ENCODE measurements at places on chromosomes 7 and 10.

- no peak for ATAC-seq
Measured at GRCh38 chr10:115856580-115856979, 416.4 kb downstream of the GFRA1 start.

DNA sequence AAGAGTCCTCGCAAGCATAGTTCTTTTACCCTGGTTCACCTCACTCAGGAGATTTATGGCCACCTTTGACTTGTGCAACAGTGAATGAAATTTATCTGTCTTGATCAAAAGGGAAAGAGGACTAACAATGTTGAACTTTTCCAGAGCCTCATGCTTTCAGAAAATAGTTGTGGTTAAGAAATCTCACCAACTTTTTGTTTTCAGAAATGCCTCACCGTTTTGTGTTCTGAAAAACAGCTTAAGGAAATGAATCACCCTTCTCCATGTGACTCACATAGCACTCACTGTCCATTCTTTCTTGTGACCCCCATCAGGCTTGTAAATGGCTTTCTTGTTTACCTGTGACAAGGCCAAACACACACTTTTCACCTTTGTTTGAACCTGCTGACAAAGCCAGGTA is 148.6 kb upstream of the FAM3C start:
- no peak for ATAC-seq

DNA sequence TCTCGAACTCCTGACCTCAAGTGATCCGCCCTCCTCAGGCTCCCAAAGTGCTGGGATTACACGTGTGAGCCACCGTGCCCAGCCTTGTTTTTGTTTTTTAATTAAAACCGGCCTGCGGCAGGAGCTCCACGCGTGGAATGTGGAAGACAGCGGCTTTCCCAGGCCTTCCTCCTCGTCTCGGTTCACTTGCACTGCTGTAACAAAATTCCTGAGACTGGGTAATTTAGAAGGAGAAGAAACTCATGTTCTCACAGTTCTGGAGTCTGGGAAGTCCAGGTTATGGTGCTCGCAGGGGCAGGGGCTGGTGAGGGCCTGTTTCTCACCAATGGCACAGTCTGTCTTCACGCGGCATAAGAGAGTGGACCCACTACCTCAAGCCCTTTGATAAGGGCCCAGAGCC is 14.4 kb upstream of the CRYGN start:
- no peak for ATAC-seq

- no peak for ATAC-seq
Measured at GRCh38 chr7:118350260-118350659, 125.8 kb downstream of the ANKRD7 start.

- ATAC-seq = no peak
Measured at GRCh38 chr10:122559228-122559627, 1.3 kb upstream of the DMBT1 start.

- ATAC-seq = peak; percentile 88
Measured at GRCh38 chr7:36303202-36304098, 86.2 kb upstream of the ANLN start.

DNA sequence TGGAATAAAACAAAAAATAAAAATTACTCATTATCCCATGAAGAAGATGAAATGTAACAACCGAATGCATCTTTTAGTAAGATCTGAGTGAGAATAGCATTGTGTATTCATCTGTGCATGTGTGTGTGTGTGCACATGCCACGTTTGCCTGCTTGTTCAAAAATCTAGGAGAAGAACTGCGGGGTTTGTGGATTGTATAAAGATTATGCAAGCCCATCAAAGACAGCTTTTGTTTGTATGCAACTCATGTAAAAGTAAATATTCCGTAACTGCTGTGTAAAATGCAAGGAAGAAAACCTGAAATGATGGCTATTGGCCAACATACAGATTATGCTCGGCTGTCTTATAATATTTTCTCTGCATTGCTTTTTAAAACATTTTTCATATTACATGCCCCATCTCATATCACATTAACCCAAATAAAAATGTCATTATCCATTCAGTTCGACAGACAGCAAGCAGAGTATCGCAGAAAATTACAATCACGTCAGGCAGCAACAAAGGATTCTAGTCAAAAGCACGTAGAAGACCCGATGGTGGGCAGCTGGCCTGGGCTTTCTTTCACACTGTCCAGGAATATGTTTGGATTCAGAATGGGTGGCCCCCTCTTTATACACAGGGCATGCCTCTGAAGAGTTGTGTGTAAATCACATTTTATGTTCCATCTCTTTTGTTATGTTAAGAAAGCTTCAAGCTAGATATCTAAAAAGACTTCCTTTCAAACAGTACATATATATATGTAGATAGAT is 114.0 kb downstream of the PARP12 start:
- no peak for ATAC-seq

- no peak for ATAC-seq
Measured at GRCh38 chr7:74457007-74457406, 3.3 kb downstream of the GTF2IRD1 start.

- no peak for ATAC-seq
Measured at GRCh38 chr10:110364531-110364937, 59.8 kb upstream of the SMNDC1 start.

- ATAC-seq = peak; percentile 74
Measured at GRCh38 chr10:11164803-11165590, 147.3 kb downstream of the CELF2 start.

DNA sequence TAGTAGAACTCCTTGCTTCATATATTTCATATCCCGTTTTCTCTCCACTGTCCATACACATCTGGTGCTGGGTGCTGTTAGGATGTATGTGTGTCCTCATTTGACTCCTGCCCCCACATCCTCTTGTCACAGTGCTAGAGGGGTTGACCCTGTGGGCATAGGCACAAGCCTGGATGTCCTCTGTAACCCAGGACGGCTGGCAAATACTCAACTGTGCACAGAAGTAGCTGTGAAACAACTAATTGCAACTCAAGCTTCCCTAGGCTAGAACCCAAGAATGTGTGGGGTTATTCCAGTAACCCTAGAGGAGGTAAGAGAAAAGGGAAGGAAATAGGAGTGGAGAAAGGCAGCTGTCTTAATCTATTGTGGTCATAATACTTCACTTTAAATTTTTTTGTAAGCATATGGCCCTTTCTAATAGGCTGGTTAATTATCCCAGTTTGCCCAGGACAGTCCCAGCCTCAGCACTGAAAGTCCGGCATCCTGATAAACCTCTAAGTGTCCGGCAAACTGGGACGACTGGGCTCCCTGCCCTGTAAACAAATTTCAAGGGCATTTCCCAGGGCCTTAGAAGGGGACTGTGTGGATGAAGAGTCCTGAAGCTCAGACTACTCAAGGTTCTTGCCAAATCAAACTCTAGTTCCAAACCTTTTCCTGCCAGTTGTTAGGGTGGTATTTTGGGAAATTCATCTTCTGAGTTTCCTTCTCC is 283.2 kb upstream of the CELF2 start:
- ATAC-seq = no peak

GRCh38 chr7:1369916-1370657 is 89.2 kb downstream of the MICALL2 start:
- ATAC-seq = no peak

DNA sequence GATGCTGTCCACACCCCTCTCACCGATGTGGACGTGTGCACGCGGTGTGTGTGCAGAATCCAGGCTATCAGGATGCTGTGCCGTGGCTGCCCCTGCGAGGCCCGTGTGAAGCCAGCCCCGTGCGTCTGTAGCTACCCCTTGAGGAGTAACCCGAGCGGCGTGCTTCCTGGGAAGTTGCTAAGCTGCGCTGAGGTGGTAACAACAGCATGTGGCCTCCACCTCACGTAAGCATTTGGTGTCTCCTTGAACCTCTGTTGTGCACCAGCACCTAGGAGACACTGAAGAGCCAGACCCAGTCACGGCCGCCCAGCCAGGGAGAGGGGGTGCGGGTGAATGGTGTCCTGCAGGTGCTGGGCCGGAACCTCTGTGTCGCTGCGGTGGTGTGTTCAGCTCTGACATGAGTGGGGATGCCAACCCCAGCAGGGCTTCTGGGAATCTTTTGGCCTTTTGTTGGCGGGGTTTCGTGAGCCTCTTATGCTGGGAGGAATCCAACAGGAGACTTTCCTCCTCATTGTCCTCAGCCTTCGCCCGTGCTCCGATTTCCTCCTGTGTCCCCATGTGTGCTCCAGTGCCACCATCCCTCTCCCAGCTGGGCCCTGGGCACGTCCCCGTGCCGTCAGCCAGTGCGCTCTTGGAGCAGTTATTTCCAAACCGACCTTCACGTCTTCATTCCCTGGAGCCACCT is 60.4 kb downstream of the DNAJB6 start:
- ATAC-seq = no peak

DNA sequence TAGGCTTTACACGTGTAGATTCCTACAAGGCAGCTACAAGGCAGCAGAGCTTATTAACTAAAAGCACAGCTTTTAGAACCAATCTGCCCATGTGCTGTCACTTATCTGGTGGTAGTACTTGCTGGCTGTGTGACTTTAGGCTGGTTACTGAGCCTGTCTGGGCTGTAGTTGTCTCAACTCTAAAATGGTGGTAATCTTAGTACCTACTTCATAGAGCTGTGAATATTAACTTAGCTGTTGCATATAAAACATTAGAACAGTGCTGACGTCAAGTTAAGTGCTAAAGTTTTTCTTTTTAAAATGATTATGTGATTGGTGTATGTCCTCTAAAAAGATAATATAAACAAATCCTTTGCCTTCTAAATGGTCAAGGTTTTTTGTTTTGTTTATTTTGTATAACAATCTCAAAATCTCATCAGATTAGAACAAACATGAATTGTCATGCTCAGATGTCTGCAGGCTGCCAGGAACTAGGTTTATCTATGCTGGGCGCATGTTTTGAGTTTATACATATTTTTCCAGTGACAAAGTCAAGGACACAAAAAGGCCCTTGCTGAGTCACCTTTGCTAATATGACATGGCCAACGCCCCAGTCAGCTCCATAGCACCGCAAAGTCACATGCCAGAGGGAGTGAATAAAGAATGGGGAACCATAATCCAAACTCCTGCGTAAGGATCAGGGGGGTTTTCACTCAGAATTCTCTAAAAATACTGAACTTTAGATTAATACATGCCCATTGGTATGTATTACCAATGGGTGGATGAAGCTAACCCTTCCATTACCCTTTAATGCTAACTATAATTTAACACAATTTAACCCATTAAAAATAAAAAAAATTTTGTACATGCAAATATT is 39.8 kb upstream of the ARL4A start:
- no peak for ATAC-seq
